Suprapubic skin (tissue), 4 donors: ENCODE measurements at places on chromosomes 12 and 14.

DNA sequence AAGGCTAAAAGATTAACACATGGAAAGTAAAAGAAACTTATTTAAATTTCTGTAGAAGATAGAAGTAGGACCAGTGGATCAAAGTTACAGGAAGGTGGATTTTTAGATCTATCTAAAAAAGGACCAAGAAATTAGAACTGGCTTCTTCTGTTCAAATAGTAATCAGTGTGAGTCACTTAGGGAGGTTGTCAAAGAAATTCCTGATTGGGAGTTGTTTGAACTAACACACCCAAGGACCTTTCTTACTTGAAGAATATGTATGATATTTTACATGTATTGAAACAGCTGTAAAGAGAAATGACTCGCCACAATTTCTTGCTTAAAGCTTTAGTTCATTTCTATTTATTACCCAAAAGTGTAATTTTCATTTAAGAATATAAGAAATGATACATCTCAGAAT lies 256.9 kb downstream of the RAD51B start:
- no peaks in the 10 kb centered on the region for H3K27me3 ChIP-seq
- peaks cover 17% of the 10 kb centered on the region for H3K4me1 ChIP-seq

DNA sequence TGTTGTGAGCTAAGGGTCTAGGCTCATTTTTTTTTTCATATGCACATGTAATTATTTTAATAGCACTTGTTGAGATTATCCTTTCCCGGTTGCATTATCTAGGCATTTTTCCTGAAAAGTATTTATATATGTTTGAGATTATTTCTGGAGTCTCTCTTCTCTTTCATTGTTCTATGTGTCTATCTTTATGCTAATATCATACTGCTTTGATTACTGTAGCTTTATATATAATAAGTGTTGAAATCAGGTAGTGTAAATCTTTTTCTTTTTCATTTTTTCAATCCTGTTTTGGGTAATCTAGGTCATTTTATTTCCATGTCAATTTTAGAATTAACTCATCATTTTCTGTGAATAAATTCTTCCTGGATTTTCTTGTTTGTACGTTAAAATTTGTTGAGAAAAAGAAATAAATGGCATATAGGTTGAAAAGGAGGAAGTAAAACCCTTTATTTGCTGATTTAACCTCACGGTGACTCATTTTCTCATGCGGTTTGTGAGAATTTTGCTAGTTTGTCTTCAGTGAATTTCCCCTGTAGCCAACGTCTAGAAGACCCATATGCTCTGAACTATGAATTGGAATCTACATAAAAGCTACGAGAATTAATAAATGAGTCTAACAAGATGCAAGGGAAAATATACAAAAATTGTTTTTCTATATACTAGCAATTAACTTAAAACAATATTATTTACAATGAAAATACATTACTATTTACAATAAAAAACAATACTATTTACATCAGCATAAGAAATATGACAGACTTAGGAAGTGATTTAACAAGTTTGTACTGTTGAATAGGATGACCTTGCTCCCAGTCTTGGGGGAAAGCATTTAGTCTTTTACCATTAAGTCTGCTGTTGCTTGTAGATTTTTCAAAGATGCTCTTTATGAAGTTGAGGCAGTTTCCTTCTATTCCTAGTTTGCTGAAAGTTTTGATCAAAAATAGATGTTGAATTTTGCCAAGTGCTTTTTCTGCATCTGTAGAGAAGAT lies 105.0 kb downstream of the SNAPC1 start:
- no peaks in the 10 kb centered on the region for H3K4me1 ChIP-seq
- no peak overlapping the region for H3K27ac ChIP-seq
- no peaks in the 10 kb centered on the region for H3K36me3 ChIP-seq

DNA sequence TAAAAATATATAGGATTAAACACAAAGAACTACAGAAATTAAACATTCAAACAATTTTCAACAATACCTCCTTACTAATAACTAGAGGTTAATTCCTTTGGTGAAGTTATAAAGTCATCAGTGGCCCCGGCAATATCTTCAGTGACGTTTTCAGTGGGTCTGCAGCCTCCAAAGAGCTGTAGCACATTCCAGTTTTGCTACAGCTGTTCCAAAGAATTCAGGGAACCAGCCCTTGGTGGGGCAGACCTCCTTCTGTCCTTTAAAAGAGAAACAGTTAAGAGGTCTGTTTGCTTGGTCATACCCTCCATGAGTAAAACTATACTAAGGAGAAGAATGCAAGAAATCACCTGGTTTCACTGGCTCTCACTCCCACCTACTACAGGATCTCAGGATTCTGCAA lies 99.2 kb upstream of the ZDHHC17 start:
- DNase-seq: no peak
- H3K27ac ChIP-seq: no peak overlapping the region
- no peaks in the 10 kb centered on the region for H3K27me3 ChIP-seq

DNA sequence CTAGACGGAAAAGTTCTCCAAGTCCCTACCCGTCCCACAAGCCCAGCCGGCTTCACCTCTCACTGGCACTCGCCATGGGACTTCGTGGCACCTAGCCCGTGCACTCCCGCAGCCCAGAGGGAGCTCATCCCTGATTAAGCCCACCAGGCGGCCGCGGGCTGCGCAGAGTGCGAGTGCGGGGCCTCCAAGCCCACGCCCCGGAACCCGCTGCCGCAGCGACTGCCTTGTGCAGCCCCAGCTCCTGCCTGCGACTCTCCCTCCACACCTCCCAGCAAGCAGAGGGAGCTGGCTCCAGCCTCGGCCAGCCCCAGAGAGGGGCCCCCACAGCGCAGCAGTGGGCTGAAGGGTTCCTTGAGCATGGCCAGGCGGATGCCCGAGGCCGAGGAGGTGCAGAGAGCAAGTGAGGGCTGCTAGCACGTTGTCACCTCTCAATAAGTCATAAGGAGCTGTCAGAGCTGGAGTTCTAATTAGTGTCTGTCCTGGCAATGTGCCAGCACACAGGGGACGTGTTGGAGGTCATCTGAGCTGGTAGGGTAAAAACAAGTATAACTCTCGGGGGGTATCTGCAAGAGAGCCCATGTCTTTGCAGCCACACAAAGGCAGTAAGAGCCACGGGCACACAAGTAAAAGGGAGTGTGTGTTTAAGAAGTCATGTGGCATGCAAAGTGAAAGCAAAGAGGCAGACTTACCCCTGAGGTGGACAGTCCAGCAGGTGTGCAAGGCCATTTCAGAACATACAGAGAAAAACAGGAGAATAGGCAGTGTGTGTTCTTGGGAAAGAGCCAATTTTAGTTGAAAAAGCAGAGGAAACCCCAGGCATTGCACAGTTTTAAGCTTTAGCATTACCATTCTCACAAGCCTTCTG lies 27.1 kb upstream of the TMTC2 start:
- no peak for DNase-seq
- no peaks in the 10 kb centered on the region for H3K36me3 ChIP-seq
- H3K27me3 ChIP-seq: no peaks in the 10 kb centered on the region
- H3K4me3 ChIP-seq: no peak overlapping the region
- no peaks in the 10 kb centered on the region for H3K4me1 ChIP-seq

- H3K4me1 ChIP-seq: peaks cover 4% of the 10 kb centered on the region
- H3K27ac ChIP-seq: no peak overlapping the region
- H3K4me3 ChIP-seq: no peak overlapping the region
- no peaks in the 10 kb centered on the region for H3K36me3 ChIP-seq
- no peak for DNase-seq
Measured at GRCh38 chr14:24861083-24861630, 188.8 kb downstream of the STXBP6 start.

GRCh38 chr14:76918256-76918781 lies 92.1 kb downstream of the LRRC74A start:
- no peaks in the 10 kb centered on the region for H3K36me3 ChIP-seq
- H3K4me1 ChIP-seq: peaks cover 80% of the 10 kb centered on the region
- H3K27ac ChIP-seq: peak overlapping the region; percentile 98
- DNase-seq: peak; percentile 86
- no peaks in the 10 kb centered on the region for H3K27me3 ChIP-seq

DNA sequence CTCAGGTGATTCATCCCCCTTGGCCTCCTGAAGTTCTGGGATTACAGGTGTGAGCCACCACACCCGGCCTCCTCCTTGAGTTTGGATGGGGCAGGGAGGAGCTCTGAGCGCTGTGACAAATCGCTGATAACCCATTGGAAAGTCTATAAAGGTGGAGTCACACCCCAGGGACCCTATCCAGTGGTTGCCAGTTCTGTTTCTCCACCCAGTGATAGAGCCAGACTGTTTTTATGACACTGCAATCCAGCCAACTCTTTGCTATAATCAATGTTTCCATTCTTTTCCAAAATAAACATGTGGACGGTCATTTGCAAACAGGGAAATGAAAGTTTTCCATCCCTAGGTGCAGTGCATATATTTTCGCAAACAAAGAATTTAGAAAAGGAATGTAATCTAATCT lies 142.0 kb upstream of the PELI2 start:
- peaks cover 7% of the 10 kb centered on the region for H3K4me1 ChIP-seq
- DNase-seq: no peak
- H3K36me3 ChIP-seq: no peaks in the 10 kb centered on the region
- no peak overlapping the region for H3K4me3 ChIP-seq
- H3K27me3 ChIP-seq: no peaks in the 10 kb centered on the region

DNA sequence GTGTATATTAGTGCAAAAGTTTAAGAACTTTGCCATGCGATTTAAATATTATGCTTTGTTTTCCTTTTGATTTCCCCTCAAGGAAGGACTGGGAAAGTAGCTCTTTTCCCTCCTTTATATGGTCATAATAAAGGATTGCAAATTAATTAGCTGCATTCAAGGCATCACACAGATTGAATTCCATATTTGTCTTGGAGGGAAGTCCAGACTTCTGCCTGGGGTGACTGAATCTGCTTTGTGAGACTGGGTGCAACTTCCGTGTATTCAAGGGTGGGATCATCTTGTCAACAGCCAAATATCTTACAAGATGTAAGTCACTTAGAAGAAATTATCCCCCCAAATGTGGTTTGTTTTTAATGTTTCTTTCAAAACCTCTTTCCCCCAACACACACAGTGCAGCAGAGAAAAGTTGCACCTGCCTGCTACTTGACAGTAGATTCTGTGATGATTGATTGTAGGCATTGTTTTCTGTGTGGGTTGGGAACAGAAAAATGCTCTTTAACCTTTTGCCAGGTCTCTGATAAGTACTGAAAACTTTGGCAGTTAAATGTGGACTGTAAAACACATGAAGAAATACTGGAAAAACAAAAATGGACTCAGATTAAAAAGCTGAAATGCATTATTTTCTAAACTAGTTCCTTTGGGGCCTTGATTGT lies 28.4 kb downstream of the STK38L start:
- H3K4me1 ChIP-seq: peaks cover 25% of the 10 kb centered on the region
- no peak for DNase-seq
- no peak overlapping the region for H3K27ac ChIP-seq
- no peak overlapping the region for H3K4me3 ChIP-seq
- no peaks in the 10 kb centered on the region for H3K27me3 ChIP-seq
- no peaks in the 10 kb centered on the region for H3K36me3 ChIP-seq

- H3K36me3 ChIP-seq: peaks cover 18% of the 10 kb centered on the region
- H3K4me3 ChIP-seq: peak overlapping the region; percentile 87
- H3K27ac ChIP-seq: peak overlapping the region; percentile 40
- H3K4me1 ChIP-seq: peaks cover 81% of the 10 kb centered on the region
Measured at GRCh38 chr14:55133416-55133815, 4.4 kb downstream of the LGALS3 start.

GRCh38 chr14:92686411-92686899 lies 62.0 kb downstream of the LGMN start:
- H3K27ac ChIP-seq: no peak overlapping the region
- peaks cover 17% of the 10 kb centered on the region for H3K4me1 ChIP-seq
- H3K36me3 ChIP-seq: peaks cover 29% of the 10 kb centered on the region
- H3K27me3 ChIP-seq: no peaks in the 10 kb centered on the region

DNA sequence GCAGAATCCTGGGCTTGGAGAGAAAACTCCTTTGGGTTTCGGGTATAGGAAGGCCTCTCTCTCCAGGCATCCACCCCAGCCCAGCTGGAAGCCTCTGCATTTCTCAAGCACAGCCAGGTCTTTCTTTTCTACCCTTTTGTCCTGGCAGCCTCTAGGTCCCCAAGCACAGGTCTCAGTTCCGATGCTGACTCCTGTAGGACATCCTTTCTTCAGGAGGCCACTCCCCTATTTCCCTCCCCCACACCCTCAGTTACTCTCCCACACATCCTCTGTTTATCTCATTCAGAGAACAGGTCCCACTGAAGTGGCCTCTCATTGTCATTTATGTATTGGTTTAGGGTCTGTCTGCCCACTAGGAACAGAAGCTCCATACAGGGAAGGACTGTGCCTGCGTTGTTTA lies 352.6 kb downstream of the VRK1 start:
- no peaks in the 10 kb centered on the region for H3K36me3 ChIP-seq
- no peak overlapping the region for H3K4me3 ChIP-seq
- no peak for DNase-seq

- no peak overlapping the region for H3K27ac ChIP-seq
- H3K4me3 ChIP-seq: no peak overlapping the region
- no peak for DNase-seq
- H3K4me1 ChIP-seq: peaks cover 10% of the 10 kb centered on the region
- H3K36me3 ChIP-seq: no peaks in the 10 kb centered on the region
Measured at GRCh38 chr14:89445273-89445973, 28.4 kb upstream of the FOXN3 start.

GRCh38 chr12:25041006-25041741 lies 92.3 kb upstream of the BCAT1 start:
- H3K4me1 ChIP-seq: peaks cover 8% of the 10 kb centered on the region
- DNase-seq: no peak
- H3K27me3 ChIP-seq: no peaks in the 10 kb centered on the region
- no peaks in the 10 kb centered on the region for H3K36me3 ChIP-seq
- no peak overlapping the region for H3K4me3 ChIP-seq
- no peak overlapping the region for H3K27ac ChIP-seq

DNA sequence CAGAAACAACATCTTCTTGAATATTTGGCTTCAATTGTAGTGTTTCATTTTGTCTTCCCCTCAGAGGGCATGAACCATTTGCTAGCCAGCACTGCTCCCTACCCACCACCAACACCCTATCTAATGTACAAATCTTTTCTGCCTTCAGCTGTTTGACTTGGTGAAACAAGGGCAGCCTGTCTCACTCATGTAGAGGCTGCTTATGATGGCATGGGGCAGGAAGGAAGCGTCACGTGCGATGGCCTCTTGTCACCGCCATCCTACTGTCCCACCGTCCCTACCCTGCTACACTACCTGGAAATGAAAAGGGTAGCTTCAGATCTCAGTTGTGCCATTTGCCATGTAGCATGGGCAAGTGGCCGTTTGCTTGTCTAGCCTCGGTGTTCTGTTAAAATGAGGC lies 29.9 kb upstream of the LRTM2 start:
- H3K27ac ChIP-seq: no peak overlapping the region
- peaks cover 10% of the 10 kb centered on the region for H3K4me1 ChIP-seq
- H3K27me3 ChIP-seq: no peaks in the 10 kb centered on the region
- peaks cover 19% of the 10 kb centered on the region for H3K36me3 ChIP-seq

DNA sequence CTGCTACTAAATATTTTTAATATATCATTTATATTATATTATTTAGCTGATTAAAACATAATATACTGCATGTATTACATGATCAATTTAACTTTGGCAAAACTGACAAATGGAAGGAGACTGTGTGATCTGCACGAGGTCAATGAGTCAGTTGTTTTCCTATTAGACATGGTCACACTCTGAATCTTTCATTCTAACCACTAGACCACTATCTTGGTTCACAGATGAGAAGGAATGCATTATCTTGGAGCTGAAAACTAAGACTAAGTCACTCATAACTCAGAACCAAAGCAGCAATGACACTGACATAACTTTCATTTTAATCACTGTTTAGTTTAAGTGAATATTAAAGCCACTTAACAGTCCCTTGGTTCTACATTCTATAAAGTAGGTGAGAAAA lies 37.4 kb downstream of the GNPTAB start:
- no peaks in the 10 kb centered on the region for H3K27me3 ChIP-seq
- H3K4me3 ChIP-seq: no peak overlapping the region
- H3K4me1 ChIP-seq: no peaks in the 10 kb centered on the region
- H3K36me3 ChIP-seq: peaks cover 18% of the 10 kb centered on the region
- no peak overlapping the region for H3K27ac ChIP-seq

- no peaks in the 10 kb centered on the region for H3K27me3 ChIP-seq
- H3K36me3 ChIP-seq: peaks cover 36% of the 10 kb centered on the region
- peaks cover 29% of the 10 kb centered on the region for H3K4me1 ChIP-seq
- H3K27ac ChIP-seq: no peak overlapping the region
- DNase-seq: no peak
Measured at GRCh38 chr12:56622535-56622934, 7.6 kb downstream of the BAZ2A start.
